ENCODE measurements at places on chromosomes 5 and 9.

DNA sequence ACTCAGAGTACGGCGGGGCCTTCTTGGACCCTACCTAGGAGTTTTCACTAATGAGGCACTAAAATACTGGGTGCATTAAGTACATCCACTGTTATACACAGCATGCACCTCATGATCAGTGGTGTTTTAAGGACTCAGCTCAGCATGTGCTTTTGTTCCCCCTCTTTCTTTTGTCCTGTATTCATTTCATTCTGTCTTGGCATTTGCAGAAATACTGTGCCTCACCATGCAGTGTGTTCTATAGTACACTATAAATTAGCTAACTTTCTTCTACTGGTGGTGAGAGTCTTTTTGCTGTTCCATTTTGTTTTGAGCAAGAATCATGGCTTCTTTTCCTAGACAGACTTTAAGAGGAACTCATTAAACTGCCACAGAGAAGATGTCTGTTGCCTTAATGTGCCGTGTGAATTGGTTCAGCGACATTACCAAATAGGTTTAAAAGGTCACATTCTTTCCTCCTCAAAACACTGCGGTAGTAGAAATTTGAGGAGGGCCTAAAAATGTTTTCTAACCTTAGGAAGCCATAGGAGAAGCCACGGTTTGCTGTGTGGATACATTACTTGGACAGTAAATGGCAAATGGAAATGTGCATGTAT lies 276.6 kb downstream of the MAST4 start:
- no peak for DNase-seq

GRCh38 chr5:12885018-12885417 lies 980.8 kb upstream of the CTNND2 start:
- no peak for DNase-seq

DNA sequence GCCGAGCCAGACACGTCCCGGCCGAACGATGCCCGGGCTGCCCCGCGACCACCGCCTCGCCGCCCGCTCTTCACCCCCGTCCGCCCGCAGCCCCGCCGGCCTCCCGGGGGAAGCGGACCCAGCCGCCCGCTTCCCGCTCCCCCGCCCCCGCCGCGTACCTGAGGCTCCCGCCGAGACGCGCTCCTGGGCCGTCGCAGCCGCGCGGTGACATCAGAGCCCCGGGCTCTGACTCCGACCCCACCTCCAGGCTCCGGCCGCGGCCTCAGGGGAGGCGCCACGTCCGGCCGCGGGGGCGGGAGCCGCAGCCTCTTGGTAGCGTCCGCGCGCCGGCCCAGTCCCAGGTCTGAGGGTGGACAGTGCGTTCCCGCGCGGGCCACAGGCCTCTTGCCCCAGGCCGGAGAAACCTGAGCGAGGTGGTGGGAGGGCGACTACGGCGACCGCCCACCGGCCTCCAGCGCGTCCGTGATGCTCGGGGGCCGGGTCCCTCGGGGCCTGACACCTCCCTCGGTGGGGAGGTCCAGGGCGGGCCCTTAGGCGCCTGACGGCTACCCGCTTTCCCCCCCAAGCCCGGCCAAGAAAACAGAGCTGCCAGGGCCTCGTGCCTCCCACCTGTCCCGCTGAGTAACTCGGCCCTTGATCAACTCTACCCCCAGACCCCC lies at the start of gene SHROOM1:
Gene SHROOM1 (minus strand): TSS at position 212 of the 659 bp plus-strand sequence. CDS start 4,507 bp downstream, outside the sequence.
- DNase-seq = no peak

- no peak for DNase-seq
These were observed 669 bp upstream of the ZFP37 start for GRCh38 chr9:113057193-113057592.

GRCh38 chr5:63987053-63987452 lies 24.8 kb upstream of the HTR1A start:
- DNase-seq = no peak

GRCh38 chr5:134072471-134073210 lies 41.8 kb upstream of the TCF7 start:
- no peak for DNase-seq

DNA sequence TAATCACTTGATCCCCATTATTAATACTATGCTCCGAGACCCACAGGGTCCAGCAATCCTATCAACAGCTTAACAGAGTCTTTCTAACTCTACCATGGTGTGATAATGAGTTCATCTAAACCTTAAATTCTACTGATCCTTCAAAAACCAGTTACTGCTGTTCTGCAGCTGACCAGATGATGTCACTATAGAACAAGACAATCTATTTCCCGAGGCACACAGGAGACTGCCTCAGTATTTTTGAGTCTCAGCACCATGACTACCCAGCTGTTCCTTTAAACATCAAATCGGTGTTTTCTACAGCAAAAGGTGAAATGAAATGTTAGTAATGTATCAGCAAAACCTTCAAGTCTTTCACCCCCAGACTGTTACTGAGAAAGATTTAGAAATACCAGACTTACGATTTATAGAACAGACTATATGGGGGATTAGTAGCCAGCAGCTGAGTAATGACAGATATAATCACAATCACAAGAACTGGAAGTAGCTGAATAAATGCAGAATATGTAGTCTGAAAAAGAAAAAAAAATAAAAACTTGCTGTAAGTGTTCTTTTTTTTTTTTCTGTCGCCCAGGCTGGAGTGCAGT lies 16.9 kb downstream of the DNAJC18 start:
- peak; percentile 68 for DNase-seq

- DNase-seq = no peak
These were observed 49.4 kb upstream of the ZNF608 start for GRCh38 chr5:124795829-124796228.

GRCh38 chr5:37951946-37952721 lies 112.3 kb upstream of the GDNF start:
- DNase-seq = no peak

DNA sequence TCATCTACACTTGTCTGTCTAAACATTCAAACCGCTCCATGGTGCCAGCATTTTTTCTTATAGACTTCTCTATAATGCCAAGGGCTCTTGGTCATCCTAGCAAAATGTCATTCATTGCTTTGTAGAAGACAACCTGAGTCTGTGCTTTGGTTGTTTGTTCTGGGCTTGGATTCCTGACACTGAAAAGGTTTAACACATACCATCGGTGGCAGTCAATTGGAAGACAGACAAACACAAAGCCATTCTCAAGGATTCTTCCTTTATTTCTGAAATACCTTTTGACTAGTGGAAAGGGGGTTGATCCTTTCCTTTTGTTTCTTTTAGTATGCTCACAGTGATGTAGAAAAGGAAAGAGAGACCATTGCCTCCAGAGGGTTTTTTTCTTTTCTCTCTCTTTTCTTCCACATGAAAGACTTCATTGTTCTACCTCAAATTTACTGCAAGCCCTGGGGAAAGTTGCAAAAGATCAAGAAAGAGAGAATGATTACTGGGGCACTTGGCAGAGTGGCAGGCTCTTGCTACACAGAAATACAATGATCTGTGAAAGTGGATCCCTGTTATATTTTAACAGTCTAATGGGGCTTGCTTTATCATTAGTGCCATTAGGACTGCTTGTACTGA lies 66.4 kb upstream of the TMC1 start:
- DNase-seq = no peak

DNA sequence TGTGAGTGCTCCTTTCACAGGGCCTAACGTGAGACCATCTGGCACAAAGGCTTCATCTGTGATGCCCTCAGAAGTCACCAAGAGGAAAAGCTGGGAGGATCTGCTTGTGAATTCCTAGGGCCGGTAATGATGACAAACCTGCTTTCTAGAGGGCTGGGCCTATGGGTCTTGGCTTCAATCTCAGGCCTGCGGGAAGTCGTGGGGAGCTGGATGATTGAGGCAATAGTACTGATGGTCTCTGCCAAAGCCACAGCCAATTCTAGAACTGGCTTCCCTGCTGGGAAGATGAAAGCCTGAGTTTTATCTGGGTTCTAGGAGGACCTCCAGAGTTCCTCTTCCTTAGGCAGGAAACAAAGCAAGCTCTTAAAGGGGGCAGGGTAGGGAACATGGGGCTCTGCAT lies 102.7 kb downstream of the TMEM215 start:
- DNase-seq = no peak

DNA sequence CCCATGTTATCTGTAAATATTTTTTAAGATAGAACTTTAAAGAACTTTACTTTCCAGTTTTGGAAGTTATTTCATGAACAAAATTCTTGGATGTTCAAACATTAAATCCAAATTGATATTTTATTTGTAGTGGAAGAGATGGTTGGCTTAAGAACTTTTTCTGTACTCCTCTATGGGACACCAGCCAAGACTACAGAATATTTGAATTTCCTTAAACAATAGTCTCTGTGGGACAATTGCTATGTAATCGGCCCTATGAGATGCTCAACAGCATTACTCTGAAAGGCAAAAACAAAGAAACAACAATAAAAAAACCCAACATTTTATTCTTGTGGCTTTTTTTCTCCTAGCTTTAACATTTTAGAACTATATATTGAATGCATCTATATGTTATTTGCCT lies 289.3 kb downstream of the ARHGEF28 start:
- DNase-seq = no peak

- no peak for DNase-seq
These were observed 3.9 kb downstream of the MXD3 start for GRCh38 chr5:177307544-177308363.

- no peak for DNase-seq
These were observed 469.0 kb upstream of the MEF2C start for GRCh38 chr5:89351975-89352374.

GRCh38 chr5:112921026-112921832 lies 798 bp downstream of the REEP5 start:
- DNase-seq = peak; percentile 69

Data from activated naive CD4-positive, alpha-beta T cell treated with anti-CD3 and anti-CD28 coated beads, Interleukin-2, amount 10 ng/mL, durations not matched to agents 7 days and 5 days (primary cell).